Bone marrow (tissue), 2 donors: ENCODE measurements at places on chromosomes 12 and 14.

DNA sequence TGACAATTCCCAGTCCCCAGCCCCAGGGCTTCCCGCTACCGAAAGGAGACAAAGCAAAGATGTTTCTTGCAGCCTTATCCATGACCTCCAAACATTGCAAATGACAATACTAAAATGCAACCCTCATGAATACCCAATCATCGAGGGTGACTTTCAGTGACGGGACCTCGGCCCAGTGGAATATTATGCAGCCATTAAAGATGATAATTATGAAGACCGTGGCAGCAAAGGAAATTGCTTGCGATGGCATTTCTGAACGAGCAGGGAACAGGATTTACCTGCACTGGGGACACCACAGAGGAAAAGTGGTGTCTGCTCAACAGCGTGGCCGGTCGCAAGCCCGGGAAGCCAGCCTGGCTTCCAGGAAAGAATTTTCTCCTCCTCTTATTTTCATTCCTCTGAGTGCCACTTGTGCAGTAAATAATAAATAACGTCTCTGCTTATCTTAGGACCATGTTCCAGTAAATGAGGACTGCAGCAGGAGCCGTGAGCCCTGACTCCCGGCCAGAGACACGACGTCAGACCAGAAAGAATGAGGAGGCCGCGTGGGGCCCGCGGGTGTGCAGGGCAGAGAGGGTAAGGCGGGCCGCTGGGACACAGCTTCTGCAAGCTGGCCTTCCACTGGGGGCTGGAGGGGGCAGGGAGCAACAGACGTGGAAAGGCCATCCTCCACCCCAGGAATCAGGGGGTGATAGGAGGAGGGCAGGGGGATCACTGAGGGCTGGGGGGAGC, 6.6 kb downstream of the C14orf180 start:
- DNase-seq, result no peak

GRCh38 chr14:88599761-88600439, 37.1 kb downstream of the ZC3H14 start:
- DNase-seq, result no peak

GRCh38 chr14:97602438-97603117, 805.4 kb downstream of the VRK1 start:
- no peak for DNase-seq

DNA sequence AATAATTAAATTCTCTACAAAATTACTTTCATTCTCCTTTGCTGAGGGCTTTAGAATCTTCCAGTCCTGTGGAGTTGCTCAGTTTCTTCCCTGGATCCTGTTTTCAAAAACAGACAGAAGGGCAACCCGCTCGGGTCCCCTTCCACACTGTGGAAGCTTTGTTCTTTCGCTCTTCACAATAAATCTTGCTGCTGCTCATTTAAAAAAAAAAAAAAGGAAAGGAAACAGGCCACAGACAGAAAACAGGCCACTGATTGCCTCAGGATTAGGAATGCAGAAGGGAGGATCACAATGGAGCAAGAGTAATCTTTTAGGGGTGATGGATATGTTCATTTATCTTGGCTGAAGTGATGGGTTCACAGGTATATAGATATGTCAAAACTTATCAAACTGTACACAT, 29.5 kb upstream of the HIGD1C start:
- DNase-seq, result no peak

- no peak for DNase-seq
Measured at GRCh38 chr14:99575043-99576023, 28.7 kb downstream of the CCDC85C start.

DNA sequence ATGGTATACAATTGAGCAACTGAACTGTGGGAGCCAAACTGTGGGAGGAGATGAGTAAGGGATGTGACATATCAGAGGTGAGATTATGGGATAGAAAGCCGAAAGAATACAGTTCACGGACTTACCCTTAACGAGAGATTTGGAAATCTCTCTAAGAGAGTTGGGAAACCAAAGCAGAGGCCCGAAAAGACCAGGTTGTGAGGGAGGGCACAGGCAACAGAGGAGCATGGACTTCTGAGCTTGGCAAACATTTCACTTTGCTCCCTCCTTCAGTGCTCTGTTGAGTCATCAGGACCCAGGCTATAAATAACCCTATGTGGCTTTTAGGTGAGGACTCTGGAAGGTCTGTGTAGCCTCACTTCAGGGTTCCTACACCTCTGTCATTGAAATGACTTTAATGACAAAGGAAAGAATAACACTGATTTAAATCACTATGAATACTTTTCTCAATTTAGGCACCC, 120.6 kb downstream of the TGFB3 start:
- no peak for DNase-seq

DNA sequence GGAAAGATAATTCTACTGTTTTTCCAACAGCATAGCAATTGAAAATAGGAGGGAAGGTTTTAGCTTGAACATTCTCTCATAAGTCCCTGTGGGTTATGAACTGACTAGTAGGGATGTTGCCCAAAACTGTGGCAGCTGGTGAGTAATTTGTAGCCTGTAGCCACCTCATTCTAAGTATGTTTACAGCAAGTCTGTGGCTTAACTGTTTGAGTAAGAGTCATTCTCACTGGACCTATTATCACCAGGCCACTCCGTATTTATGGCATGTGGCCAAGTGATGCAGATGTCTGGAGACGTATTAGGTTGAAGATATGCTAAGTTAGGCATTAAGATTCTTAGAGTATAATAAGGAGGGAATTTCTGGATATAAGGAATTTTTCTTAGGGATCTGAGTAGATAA, 458.3 kb downstream of the ETNK1 start:
- DNase-seq, result no peak

DNA sequence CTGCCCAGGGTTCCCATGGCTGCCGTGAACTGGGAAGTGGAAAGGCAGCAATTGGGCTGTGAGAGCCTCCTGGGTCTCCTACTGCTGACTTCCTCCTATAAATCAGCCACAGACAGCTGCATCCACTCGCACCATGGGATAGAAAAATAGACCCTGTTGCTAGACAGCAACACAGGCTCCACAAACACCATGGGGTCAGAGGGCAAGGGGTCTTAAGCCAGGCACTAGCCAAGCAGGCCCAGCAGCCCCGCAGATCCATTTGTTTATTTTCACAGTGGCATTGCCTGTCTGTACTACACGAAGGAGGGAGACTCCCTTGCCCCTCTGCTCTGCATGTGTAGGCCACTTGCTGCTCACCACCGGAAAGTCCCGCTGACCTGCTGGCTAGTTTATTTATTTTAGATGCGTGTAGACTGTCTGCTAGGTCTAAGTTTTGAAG, 139.8 kb downstream of the DACT1 start:
- DNase-seq, result no peak

GRCh38 chr12:42213023-42213422, 25.0 kb downstream of the YAF2 start:
- DNase-seq, result no peak

GRCh38 chr12:100591979-100592378, 18.5 kb downstream of the GAS2L3 start:
- no peak for DNase-seq

DNA sequence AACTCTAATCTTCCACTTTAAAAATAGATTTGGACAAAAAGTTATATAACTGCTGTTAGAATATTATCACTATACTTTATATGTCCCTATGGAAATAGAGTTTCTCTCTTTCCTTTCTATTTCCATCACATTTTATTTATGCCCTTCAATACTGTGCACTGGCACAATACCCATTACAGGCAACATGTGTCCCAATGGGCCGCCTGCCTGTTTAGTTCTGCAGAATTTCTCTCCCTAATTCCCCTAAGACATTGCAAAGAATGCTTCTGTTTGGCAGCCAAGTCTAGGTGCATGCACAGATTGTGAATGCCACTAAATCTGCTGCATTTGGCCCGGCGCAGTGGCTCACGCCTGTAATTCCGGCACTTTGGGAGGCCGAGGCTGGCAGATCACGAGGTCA, 520.4 kb upstream of the FLRT2 start:
- no peak for DNase-seq

GRCh38 chr12:124678421-124678893, 111.0 kb upstream of the NCOR2 start:
- no peak for DNase-seq

DNA sequence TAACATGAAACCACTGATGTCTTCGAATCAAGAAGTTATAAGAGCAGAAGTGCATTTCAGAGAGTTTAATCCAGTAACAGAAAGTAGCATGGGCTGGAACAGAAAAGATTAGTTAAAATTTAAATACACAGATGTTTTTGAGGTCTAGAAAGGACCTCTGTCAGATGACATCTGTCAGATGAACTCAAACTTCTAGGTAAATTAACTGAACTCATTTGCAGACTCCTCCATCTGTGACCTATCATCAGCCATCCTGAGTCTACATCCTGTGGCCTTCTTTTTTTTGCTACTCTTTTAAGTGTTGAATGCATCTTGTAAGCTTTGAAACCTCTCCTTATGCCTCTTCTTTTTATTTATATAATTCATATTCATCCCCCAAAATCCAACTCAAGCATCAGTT, 53.3 kb downstream of the C2CD5 start:
- no peak for DNase-seq

DNA sequence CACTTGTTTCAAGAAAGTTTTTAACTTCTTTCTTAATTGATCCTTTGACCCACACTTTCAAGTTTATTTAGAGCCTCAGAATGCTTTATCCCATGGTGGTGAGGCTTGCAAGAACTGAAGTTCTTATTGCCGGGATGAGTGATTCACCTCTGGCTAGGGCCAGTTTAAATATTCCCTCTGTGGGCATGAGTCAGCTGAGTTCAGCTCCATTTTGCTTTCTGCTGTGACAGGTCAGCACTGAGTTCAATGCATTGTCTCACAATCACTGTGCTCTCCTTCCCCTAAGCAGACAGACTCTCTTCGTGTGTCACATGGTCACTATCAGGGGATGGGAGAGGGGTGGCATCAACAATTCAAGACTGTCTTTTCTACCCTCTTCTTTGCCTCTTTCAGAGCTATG, 514.6 kb upstream of the FBXO33 start:
- no peak for DNase-seq

DNA sequence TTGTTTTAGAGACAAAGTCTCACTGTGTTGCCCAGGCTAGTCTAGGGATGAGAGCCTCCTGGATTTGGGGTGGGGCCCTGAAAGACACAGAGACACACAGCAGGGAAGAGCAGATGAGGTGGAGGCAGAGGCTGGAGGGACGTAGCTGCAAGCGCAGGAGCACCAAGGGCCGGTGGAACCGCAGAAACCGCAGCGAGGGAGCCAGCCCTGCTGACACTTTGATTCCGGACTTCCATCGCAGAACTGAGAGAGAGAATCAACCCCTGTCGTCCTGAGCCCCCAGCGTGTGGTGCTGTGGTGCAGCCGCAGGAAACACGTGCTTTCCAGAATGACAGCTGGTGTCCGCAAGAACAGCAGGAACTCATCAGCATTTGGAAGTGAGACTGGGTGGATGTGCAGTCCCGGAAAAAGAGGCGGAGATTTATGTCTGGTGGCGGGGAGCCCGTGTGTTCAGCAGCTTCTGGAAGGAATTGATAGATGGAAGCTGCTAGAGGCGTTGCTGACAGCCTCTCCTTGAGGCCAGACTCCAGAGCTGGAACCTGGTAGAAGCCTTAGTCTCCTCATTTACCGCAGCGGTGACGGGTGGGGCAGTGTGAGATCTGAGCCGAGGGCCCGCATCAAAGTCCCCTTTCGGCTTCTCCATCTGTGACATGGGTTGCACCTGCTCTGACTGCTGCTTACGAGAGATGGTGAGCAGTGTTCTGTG, 21.9 kb upstream of the KLC1 start:
- DNase-seq, result peak; percentile 21

DNA sequence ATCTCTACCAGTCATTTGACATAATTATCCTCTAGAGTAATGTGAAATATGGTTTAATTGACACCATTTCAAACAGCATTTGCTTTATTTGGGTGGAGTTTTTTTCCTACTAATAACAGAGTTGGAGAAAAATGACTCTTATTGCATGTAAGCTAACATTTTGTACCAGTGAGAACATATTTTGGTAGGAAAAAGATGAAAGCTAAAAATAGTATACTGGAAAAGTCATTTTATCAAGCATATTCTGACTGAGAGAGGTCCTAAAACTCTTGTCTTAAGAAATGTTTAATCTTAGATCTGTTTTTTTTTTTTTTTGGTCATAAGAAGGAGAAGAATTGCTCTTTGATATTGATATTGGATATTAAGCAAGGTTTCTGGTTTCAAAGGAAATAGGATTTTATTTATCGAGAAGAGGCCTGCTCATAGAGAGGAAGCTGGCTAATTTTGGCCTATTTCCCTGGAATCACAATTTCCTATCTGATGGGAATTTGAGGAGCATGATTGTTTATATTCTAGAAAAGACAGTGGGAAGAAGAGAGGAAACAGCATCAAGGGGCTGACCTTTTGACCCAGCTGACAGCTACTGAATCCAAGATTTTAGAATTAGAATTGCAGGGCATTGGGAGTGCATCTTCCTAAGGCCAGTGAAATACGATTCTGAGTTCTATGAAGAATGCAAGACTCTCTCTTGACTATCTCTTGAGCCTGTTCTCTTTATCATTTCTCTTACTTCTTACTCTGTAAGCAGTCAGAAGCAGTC, 19.4 kb downstream of the OTOGL start:
- DNase-seq, result no peak

DNA sequence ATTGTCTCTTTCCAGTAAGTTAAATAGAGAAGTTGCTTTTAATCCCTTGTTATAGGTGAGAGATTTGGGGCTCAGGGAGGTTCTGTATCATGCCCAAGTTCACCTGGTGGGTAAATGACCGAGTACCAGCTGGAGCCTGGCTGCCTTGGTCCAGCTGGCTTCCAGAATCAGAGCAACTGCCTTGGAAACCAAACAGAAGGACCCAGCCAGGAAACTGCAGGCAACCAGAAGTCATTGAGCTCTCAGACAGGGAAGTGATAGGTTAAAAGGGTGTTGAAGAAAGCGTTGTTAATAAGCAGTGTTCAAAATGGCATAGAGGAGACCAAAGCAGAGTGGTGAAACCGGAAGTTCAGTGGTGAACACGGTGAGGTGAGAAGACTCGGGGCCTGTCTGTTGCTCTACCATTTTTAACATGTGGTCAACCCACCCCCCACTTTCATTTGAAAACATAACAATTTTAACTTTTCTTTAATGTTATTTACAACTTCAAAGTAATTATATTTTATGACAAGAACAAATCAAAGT, 54.9 kb downstream of the PLEKHG7 start:
- no peak for DNase-seq

GRCh38 chr12:112978163-112979040, at the start of gene OAS2:
Gene OAS2 (plus strand): TSS chr12:112978519. CDS start chr12:112978609, 90 bp downstream.
- peak; percentile 95 for DNase-seq

DNA sequence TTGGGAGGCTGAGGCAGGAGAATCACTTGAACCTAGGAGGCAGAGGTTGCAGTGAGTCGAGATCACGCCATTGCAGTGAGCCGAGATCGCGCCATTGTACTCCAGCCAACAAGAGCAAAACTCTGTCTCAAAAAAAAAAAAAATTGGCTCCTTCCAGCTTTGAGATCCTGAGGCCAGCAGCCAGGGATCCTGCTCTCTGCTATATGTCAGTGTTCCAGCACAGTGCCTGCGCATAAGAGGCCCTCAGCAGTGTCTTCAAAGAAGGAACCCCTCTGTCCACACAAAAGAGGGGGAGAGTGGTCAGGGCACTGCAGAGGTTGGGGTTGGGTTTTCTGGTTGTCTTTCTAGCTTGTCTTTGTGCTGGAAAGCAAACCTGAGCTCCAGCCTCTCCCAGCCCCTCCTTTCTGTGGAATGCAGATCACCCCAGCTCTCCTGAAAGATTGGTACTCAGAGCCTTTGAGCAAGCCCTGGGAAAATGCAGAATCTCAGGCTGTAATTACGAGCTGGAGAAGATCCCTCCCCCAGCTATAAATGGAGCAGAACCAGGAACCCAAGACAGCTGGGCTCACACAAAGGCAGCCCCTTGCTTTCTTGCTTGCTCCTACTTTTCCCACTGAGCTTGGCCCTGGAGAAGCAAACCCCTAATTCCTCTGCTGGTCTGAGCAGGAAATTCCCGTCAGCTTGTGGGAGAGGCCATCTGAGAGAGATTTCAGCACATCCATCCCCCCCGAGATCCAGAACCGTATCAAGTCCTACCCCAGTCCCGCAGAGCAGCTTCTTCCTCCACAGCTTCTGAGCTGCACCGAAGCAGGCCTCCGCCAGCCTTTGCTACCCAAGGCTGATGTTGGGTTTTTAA, 205.7 kb downstream of the ZFP36L1 start:
- DNase-seq, result no peak
